Stimulated activated CD4-positive, alpha-beta T cell treated with anti-CD3 and anti-CD28 coated beads, Interleukin-1b, Interleukin-23, amount 100 ng/mL, for 48 hours (primary cell): ENCODE measurements at places on chromosomes 5 and 9.

GRCh38 chr5:150349681-150350275 is 7.7 kb upstream of the TCOF1 start:
- DNase-seq = no peak

- no peak for DNase-seq
Observed at GRCh38 chr9:115888131-115888530, 265.5 kb upstream of the PAPPA start.

GRCh38 chr9:99051406-99051805 is 53.5 kb upstream of the TGFBR1 start:
- DNase-seq = no peak

DNA sequence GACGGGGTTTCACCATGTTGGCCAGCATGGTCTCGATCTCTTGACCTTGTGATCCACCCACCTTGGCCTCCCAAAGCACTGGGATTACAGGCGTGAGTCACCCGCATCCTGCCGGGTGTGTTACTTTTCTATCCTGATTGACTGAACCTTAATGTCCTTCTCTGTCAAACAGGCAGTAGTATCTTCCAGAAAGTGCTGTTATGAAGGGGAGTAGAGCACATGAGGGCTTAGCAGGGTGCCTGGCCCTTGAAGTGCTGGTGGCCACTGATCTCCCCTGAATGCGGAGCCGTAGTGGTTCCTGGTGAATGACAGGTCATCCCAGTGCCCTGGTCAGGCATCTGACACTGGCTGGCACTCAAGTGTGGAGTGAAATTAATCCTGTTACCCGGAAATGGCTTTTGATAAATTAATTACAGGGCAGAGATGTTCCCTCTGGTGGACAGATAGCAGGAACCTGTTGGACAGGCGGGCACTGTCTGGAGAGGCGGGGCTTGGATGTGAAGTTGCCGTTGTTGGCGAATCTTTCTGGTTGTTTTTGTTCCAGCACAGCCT is 28.4 kb downstream of the PRRC2B start:
- DNase-seq = no peak

- no peak for DNase-seq
Observed at GRCh38 chr5:79536193-79536906, 22.4 kb upstream of the HOMER1 start.

DNA sequence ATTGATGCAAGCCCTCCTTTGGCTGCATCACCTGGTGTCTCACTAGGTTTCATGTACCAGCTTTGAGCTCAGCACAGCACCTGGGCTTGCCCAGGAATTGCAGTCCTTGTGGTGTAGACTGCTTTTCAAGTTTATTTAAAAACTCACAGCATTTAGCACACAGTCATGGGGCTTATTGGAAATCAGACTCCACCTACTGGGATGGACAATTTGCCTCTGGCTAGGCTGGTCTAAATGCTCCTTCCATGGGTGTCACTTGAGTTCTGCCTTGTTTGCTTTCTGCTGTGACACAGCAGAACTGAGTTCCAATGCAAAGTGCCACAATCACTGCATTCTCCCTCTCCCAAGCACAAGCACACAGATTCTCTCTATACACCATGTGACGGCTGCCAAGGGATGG is 453.3 kb downstream of the GABRG2 start:
- DNase-seq = no peak

DNA sequence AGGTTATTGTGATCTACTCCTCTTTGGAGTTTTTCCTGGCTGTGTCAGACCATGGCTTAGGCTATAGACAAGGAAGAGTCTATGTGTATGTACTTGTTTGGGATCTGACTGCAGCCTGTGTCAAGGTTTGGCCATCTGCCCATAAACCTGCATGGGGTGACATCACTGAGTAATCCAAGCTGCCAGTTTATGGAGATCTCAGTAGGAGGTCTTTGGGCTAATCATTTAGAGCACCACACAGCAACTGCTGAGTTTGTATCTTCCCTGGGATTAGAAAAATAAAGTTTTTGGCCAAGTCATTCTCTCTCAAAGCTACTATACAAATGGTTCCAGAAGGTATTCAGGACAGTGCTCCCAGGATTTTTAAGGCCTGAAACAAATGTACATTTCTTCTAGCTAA is 65.5 kb upstream of the HSPB3 start:
- DNase-seq = no peak

- no peak for DNase-seq
Observed at GRCh38 chr5:124527220-124527991, 219.0 kb downstream of the ZNF608 start.

DNA sequence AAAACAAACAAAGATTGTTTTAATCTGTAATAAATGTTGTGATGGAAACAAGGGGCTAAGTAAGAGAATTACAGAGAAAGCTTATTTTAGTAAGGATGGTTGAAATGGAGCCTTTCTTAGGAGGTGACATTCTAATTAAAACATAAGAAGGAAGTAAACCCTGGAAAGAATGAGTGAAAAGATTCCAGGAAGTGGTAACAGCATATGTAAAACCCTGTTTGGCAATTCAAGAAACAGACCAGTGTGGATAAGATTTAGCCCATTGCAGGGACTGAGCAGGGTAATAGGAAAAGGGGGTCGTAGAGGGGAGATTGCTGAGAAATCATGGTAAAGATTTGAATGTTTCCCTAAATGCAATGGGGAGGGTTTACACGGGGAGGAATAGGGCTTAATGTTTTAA is 21.6 kb upstream of the PIP5K1B start:
- DNase-seq = no peak

- no peak for DNase-seq
Observed at GRCh38 chr9:126480813-126481212, 132.9 kb upstream of the LMX1B start.

GRCh38 chr5:33401482-33402390 is 39.0 kb upstream of the TARS1 start:
- DNase-seq = no peak

DNA sequence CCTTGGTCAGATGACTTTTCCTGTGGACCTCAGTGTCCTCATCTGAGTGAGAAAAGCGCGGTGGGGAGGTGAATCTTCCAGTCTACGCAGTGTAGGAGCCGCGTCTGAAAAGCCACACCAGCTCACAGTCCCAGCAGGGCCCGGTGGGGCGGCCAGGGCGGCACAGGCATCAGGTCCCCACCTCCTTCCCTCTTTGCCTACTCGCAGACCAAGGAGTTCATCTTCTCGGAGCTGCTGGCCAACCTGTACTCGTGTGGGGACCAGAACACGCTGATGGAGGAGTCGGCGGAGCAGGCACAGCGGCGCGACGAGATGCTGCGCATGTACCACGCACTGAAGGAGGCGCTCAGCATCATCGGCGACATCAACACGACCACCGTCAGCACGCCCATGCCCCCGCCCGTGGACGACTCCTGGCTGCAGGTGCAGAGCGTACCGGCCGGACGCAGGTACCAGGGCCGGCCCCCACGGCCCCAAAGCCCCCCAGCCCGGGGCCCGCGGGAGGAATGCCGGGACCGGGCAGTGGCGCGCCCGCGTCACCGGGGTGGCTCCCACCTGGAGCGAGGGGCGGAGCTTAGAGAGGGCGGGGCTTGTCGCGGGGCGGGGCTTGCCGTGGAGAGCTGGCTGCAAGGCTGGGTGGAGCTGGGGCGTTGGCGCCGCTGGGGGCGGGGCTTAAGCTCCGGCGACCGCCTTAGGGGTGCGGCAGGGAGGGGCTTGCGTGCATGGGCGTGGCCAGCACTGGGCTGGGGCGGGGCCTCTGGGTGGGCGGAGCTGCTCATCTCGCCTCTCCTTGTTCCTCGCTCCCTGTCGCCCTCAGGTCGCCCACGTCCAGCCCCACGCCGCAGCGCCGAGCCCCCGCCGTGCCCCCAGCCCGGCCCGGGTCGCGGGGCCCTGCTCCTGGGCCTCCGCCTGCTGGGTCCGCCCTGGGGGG is 25.6 kb downstream of the GOLGA2 start:
- DNase-seq = peak; percentile 98

DNA sequence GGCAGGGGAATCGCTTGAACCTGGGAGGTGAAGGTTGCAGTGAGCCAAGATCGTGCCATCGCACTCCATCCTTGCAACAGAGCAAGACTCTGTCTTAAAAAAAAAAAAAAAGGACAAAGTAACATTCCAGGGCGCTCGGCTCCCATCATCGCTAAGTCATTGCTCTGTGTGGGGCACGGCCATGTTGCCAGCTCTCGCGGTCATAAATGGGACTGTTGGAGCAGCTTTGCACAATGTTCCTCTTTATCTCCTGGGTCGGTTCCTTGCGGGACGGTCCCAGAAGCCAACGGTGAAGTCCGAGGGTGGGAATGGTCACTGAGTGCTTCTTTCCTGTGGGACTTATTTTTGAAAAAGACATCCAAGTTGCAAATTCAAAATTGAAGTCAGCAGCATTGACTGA is 65.5 kb downstream of the HMCN2 start:
- DNase-seq = no peak

- DNase-seq = no peak
Observed at GRCh38 chr5:150492621-150493020, 15.3 kb upstream of the NDST1 start.

DNA sequence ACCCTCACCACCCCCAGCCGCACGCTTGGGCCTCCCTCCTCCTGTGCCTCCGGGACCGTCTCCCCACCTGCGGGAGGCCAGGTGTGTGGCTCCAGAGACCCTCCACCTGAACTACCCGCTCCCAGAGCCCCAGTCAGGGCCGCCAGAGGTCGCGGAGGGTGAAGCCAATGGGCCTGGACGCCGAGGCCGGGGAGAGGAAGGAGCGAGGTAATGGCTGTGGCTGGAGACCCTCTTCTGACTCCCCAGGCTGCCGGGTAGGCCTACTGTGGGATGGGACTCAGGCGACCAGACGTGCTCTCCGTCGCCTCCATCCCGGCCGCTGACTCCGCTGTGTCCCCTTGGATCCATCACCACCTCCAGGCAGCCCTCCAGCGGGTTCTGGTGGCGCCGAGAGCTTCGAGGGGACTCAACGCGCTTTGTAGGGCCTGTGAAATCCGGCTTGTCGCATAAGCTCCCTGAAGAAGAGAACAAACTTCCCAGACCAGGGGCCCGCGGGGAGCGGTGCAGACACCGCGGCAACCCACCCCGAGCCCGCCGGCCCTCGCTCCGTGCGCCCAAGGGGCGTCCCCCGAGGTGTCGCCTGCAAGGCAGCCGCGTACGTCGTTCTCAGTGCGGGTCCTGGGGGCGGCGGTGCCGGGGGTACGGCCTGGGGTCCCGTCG is 12.6 kb downstream of the IRX2 start:
- no peak for DNase-seq

DNA sequence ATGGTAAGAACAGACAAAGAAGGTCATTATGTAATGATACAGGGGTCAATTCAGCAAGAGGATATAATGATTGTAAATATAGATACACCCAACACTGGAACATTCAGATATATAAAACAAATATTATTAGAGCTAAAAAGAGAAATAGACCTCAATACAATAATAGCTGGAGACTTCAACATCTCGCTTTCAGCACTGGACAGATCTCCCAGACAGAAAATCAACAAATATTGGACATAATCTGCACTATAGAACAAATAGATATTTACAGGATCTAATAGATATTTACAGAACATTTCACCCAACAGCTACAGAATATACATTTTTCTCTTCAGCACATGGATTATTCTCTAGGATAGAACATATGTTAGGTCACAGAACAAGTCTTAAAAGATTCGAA is 190.6 kb upstream of the RFX3 start:
- DNase-seq = no peak

GRCh38 chr9:126641118-126641851 is 27.6 kb downstream of the LMX1B start:
- DNase-seq = no peak

- no peak for DNase-seq
Observed at GRCh38 chr5:148559461-148559860, 94.9 kb downstream of the HTR4 start.
